ENCODE measurements at places on chromosomes 11 and 22. TPM values are rescaled to one million over a fixed set of nuclear protein-coding genes. Genes with fewer than 3 reads are reported as not detected.

DNA sequence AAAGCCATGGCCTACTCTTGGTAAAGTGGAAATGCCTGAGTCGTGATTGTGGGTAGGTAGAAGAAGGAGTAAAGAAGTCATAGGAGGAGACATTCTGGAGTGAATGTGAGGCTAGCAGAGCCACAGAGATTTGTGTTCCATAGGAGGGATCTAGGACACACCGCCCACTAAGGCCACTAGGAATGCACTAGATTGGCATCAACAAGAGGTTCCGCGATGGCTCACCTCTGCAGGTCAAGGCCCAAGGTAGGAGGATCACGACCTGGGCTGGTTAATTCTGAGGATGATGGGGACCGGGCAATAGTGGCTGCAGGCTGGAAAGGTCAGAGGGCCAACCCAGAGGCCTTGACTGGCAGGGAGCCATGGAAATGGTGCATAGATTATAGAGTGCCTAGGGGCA lies 48.8 kb upstream of the OPCML start:
- no peaks in the 10 kb centered on the region for H3K27me3 ChIP-seq
- DNase-seq = no peak
- H3K4me1 ChIP-seq = no peaks in the 10 kb centered on the region
- H3K4me3 ChIP-seq = no peak overlapping the region
- no peak overlapping the region for H3K27ac ChIP-seq

- H3K4me1 ChIP-seq = peaks cover 16% of the 10 kb centered on the region
- H3K27ac ChIP-seq = no peak overlapping the region
- H3K36me3 ChIP-seq = peaks cover 9% of the 10 kb centered on the region
Measured at GRCh38 chr22:25016311-25016710, 63.8 kb downstream of the KIAA1671 start.

- H3K27ac ChIP-seq = no peak overlapping the region
- DNase-seq = no peak
- no peaks in the 10 kb centered on the region for H3K27me3 ChIP-seq
Measured at GRCh38 chr11:10139143-10139542, 154.9 kb downstream of the SBF2 start.

DNA sequence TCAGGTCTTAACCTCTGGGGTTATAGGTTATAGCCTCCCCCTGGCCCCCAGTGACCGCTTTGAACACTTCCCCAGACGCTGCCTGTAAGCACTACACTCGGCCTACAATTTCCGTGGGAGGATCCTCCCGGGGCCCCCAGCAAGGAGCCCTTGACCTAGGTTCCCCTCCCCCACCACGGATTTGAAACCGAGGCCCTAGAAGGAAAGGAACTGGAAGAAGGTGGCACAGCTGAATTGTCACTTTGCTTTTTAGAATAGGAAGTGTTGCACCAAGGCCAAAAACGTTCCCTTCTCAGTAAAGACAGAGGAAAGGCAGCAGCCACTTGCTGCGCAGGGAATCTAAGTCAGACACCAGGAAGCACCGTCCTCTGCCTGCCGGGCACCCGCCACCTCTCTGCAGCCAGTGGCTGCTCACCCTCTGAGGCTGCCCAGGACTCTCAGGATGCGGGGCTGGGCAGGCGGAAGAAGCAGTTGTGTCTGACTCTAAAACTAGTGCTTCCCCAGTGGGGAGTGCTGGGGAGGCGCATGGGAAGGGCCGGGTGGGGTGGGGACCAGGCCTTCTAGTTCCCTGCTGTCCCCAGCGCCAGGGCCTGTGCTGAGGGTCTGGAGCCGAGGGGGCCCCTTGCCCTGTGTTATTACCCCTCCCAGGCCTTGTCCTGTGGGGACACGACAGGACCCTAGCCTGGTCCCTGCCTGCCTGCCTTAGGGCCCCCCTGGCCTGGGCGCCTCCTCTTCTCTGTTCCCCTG lies 7.9 kb upstream of the FLRT1 start:
- no peak for DNase-seq
- H3K4me3 ChIP-seq = no peak overlapping the region
- no peaks in the 10 kb centered on the region for H3K4me1 ChIP-seq
- peaks cover 1% of the 10 kb centered on the region for H3K36me3 ChIP-seq

Gene APOL4
- 0.12 TPM for total RNA-seq

DNA sequence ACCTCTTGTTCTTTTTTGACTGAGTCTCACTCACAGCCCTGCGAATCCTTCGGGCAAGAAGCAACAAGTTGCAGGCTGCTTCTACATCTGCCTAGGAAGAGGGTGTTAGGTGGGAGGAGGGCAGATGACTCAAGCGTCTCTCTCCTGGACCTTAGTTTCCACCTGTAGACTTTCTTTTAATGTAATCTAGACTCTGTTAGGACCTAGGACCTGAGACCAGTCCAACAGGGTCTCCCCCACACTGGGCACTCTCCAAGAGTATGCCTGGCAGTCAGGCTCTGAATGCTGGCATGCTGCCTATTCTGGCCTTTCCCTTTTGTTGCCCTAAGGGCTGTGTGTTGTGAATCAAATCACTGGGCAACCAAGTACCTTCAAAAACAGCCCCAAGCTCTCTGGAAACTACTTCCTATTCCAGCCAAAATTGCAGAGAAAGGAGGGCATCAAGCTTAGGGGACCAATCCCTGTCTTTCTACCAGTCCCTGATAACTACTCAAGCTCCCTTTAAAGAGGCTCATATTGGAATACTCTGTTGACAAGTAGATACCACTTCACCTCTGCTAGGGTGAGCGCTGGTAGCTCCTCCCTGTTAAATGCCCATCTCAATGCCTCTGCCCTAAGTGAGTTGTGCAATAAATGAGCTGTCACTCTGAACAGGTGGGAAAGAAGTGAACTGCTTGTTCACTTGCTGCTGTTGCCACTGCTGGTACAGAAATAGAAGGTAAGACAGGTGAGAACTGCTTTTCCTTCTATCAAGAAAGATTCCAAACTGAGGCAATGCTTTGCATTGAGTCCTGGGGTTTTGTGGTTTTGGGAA lies at the start of gene BBOX1:
Gene BBOX1, plus strand, starts transcription at position 514 of the 814 bp plus-strand sequence. CDS start 14,616 bp downstream, outside the sequence.
- DNase-seq = no peak
- H3K4me3 ChIP-seq = no peak within 1 kb of the TSS
- H3K27me3 ChIP-seq = no peaks in the 10 kb centered on the region

Gene SNX15
- total RNA-seq = 21.0 TPM

DNA sequence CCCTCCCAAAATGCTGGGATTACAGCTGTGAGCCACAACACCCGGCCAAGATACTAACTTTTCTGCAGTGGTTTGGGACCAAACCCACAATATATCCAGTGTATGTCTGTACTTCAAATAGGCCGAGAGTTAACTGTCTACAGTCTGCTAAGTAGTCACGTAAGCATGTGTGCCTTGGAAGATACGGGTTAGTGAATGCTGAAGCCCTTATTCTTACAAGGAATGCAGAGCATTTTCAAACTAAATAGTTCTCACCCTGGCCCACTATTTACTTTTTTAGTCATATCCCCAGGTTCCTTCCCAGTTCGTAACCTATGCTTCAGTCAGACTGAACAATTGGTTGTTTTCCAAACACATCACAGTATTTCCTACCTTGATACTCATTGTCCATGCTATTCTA lies 176.0 kb downstream of the WNT11 start:
- peaks cover 2% of the 10 kb centered on the region for H3K36me3 ChIP-seq
- H3K4me3 ChIP-seq = no peak overlapping the region
- no peak for DNase-seq
- H3K27ac ChIP-seq = peak overlapping the region; percentile 70
- H3K4me1 ChIP-seq = peaks cover 66% of the 10 kb centered on the region

DNA sequence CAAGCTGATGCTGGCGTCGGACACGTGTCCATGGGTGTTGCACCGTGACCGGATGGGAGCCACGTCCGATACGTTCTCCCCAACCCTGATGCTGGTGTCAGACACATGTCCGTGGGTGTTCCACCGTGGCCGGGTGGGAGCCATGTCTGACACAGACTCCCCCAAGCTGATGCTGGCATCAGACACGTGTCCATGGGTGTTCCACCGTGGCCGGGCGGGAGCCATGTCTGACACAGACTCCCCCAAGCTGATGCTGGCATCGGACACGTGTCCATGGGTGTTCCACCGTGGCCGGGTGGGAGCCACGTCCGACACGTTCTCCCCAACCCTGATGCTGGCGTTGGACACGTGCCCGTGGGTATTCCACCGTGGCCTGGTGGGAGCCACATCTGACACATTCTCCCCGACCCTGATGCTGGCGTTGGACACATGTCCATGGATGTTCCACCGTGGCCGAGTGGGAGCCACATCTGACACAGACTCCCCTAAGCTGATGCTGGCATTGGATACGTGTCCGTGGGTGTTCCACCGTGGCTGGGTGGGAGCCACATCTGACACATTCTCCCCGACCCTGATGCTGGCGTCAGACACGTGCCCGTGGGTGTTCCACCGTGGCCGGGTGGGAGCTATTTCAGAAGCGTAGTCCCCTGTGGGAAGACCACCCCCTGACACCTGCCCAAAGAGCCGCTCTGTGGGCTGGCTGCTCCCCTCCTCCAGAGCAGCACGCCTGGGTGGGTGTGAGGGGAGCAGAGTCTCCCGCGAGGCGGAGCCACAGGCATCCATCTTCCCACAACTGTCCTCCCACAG lies 20.0 kb downstream of the SELENOO start:
- DNase-seq = peak; percentile 92
- no peak overlapping the region for H3K27ac ChIP-seq
- H3K4me1 ChIP-seq = peaks cover 4% of the 10 kb centered on the region
- peaks cover 17% of the 10 kb centered on the region for H3K36me3 ChIP-seq

Gene PIK3IP1
- 6.8 TPM for total RNA-seq

DNA sequence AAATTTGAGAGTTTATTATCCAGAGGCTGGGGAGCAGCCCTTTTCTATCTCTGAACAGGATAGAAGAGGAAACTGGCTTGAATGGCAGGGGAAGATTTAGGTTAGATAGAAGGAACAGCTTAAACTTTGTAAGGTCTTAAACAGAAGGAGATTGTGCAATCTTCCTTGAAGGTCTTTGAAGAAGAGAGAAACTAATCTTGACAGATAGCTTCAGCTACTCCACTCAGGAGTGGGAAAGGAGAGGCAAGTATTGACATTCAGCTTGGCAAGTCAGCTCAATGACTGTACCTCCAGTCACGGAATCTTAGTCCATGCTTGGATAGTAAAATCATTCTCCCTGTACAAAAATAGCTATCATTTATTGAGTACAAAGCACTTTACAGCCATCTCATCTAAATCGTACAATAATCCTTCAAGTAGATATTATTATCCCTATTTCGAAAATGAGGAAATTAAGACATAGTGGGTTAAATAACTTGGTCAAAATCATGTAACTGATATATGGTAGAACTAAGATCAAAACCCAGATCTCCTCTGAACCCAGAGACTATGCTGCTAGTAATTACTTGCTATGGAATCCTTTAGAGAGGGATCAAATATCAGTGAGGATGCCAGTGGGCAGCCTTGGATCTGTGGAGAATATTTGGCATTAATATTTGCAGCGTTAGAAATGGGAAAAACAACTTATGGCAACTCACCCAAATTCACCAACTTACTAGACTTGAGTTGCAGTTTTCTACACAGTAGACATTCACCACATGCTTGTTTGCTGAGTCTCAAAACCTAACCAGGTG lies 14.6 kb downstream of the C11orf97 start:
- H3K4me1 ChIP-seq = peaks cover 37% of the 10 kb centered on the region
- peak overlapping the region; percentile 25 for H3K27ac ChIP-seq
- no peak overlapping the region for H3K4me3 ChIP-seq
- DNase-seq = no peak
- no peaks in the 10 kb centered on the region for H3K36me3 ChIP-seq
- H3K27me3 ChIP-seq = no peaks in the 10 kb centered on the region

- H3K27ac ChIP-seq = no peak overlapping the region
- peaks cover 2% of the 10 kb centered on the region for H3K36me3 ChIP-seq
- no peak overlapping the region for H3K4me3 ChIP-seq
Measured at GRCh38 chr11:116640641-116641402, 132.0 kb downstream of the BUD13 start.

DNA sequence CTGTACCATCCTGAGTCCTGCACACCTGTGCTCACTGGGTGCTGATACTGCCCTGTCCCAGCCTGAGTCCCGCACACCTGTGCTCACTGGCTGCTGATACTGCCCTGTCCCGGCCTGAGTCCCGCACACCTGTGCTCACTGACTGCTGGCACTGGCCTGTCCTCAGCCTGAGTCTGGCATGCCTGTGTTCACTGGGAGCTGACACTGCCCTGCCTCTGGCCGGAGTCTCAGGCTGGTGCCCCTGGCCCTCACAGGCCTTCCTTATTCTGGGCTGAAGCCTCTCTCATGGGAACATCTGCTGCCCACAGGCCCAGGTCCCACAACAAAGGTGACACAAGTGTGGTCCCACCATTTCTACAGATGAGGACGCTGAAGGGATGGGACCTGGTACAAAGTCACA lies 115.1 kb downstream of the MPPED1 start:
- H3K4me1 ChIP-seq = no peaks in the 10 kb centered on the region
- H3K27ac ChIP-seq = no peak overlapping the region
- no peak overlapping the region for H3K4me3 ChIP-seq
- H3K36me3 ChIP-seq = no peaks in the 10 kb centered on the region
- H3K27me3 ChIP-seq = peaks cover 6% of the 10 kb centered on the region

DNA sequence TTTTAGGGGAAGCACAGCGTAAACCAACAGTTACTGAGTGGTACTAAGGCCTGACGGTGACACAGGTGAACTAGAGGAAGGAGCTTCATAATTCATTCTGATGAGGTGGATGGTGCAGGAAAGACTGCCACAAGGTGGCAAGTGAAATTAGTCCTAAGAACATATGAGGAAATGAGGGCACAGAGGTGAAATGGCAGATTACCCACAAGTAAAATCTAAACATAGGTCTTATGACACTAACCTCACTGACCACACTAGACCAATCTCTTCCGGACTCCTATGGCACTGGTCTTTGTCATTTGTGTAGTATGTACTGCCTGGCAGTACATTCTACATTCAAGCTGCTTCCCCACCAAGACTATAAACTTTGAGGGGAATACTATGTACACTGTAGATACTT lies 20.2 kb downstream of the GAB2 start:
- H3K27me3 ChIP-seq = no peaks in the 10 kb centered on the region
- no peak for DNase-seq
- H3K36me3 ChIP-seq = no peaks in the 10 kb centered on the region
- H3K4me1 ChIP-seq = peaks cover 4% of the 10 kb centered on the region
- no peak overlapping the region for H3K27ac ChIP-seq

Gene DENND5A
- total RNA-seq = 111 TPM

Gene GPR83
- total RNA-seq = not detected

Gene HSD17B12
- total RNA-seq = 91.8 TPM

Gene GRM5
- total RNA-seq = 0.41 TPM

- DNase-seq = no peak
- H3K27ac ChIP-seq = no peak overlapping the region
- H3K36me3 ChIP-seq = no peaks in the 10 kb centered on the region
- no peaks in the 10 kb centered on the region for H3K27me3 ChIP-seq
- peaks cover 22% of the 10 kb centered on the region for H3K4me1 ChIP-seq
Measured at GRCh38 chr22:40008726-40009291, 14.1 kb downstream of the FAM83F start.

Gene DYNC2H1
- total RNA-seq = 7.2 TPM

Gene OR5M10
- not detected for total RNA-seq

All from chondrocyte (in vitro differentiated cells).